ENCODE measurements at places on chromosomes 7 and 10. TPM values are rescaled to one million over a fixed set of nuclear protein-coding genes. Genes with fewer than 3 reads are reported as not detected.
A peak's percentile ranks its signal among the peaks of the same experiment; 100 is the strongest.

GRCh38 chr10:77713521-77714280 is 76.1 kb upstream of the KCNMA1 start:
- no peak overlapping the region for H3K4me3 ChIP-seq
- no peaks in the 10 kb centered on the region for H3K36me3 ChIP-seq
- peaks cover 53% of the 10 kb centered on the region for H3K27me3 ChIP-seq
- no peak overlapping the region for H3K27ac ChIP-seq

GRCh38 chr7:45073786-45074527 is 14.8 kb downstream of the NACAD start:
- H3K4me1 ChIP-seq = peaks cover 10% of the 10 kb centered on the region
- peak overlapping the region; percentile 64 for H3K27ac ChIP-seq
- DNase-seq = no peak

The AZGP1 gene
- not detected for total RNA-seq

- peaks cover 68% of the 10 kb centered on the region for H3K4me1 ChIP-seq
- H3K27ac ChIP-seq = peak overlapping the region; percentile 86
- H3K4me3 ChIP-seq = no peak overlapping the region
- H3K36me3 ChIP-seq = peaks cover 5% of the 10 kb centered on the region
- no peaks in the 10 kb centered on the region for H3K27me3 ChIP-seq
- no peak for DNase-seq
These were observed 19.6 kb downstream of the ABI1 start for GRCh38 chr10:26840938-26841732.

The SORCS1 gene
- total RNA-seq = not detected

- no peak overlapping the region for H3K27ac ChIP-seq
- H3K4me3 ChIP-seq = peak overlapping the region; percentile 48
These were observed 159.3 kb downstream of the LCOR start for GRCh38 chr10:96991313-96991841.

The PHKG1 gene
- 2.6 TPM for total RNA-seq

DNA sequence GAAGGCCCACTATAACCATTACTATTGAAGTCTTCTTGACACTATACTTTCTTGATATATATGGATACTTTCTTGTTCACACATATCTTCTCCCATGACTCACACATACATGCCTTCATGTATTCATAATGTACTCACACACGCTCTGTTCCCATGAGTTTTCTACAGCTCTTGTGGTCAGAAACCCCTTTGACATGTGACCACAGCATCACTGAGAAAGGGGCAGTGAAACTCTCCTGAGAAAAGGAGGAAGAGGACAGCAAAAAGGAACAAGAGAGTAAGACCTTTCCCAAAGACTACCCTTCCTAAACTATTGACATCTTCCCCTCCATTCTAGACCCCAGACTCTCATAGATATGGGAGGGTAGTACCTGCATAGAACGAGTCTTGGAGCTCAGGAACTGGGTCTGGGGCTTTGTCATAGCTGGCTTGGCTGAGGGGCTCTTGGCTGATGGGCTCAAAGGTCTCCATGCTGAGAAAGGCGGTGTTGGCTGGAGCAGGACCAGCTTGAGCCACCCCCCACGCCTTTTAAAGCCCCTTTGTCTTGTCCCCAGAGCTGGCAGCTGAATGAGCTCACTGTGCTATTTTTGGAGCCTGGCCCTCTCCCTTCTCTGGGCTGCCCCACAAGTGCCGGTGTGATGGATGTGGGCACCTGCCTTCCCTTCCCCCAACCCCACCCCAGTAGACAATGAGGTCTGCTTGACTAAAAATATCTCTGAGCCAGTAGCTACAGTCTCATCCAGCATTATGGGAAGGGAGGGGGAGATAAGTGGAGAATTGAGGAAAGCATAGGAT is 5.1 kb downstream of the SYNPO2L start:
- no peak overlapping the region for H3K27ac ChIP-seq
- peaks cover 14% of the 10 kb centered on the region for H3K4me1 ChIP-seq
- no peak overlapping the region for H3K4me3 ChIP-seq
- H3K36me3 ChIP-seq = no peaks in the 10 kb centered on the region

GRCh38 chr7:3240826-3241430 is 60.1 kb upstream of the SDK1 start:
- peaks cover 12% of the 10 kb centered on the region for H3K36me3 ChIP-seq
- no peaks in the 10 kb centered on the region for H3K27me3 ChIP-seq
- no peak overlapping the region for H3K4me3 ChIP-seq
- no peak overlapping the region for H3K27ac ChIP-seq
- peaks cover 6% of the 10 kb centered on the region for H3K4me1 ChIP-seq

- no peak for DNase-seq
- H3K27me3 ChIP-seq = no peaks in the 10 kb centered on the region
- H3K36me3 ChIP-seq = peaks cover 6% of the 10 kb centered on the region
These were observed 2.0 kb downstream of the PPP3CB start for GRCh38 chr10:73493781-73494180.

DNA sequence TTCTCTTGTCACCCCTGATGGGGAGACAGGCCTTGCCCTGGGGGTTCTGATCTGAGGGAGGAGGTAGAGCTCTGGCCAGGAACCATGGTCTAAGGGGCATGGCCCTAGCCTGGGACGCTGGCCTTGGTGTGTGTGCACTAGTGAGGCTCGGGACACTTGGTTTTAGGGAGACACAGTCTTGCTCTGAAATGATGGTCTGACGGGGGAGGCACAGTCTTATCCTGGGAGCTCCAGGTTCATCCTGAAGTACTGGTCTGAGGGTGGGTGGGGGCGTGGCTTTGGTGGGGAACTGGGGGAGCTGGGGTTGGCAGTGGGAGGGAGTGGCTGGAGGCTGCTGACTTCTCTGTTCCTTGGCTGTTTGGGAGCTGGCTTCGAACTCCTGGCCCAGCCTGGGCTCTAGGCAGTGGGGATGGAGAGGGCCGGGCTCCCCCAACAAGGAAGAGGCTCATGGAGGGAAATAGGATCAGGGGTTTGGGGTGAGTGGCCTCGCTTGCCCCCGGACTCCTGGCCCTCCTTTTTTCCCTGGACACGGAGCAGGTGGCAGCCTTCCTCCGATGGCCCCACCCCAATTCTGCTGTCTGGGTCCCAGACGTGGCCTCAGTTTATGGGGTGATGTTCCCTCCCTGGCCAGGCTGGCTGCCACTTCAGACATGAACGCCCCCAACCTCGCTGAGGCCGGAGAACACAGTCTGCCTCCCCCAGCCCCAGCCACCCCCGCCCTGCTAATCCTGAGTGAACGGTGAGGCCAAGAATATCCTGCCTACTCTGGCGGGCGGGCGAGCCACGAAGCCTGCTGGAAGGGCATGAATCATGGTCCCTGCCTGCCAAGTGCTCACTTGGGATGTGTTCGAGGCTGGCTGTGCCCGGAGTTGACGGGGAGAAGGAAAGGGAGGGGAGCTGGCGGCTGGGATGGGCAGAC is 43.5 kb downstream of the TMEM270 start:
- H3K4me1 ChIP-seq = no peaks in the 10 kb centered on the region
- H3K27me3 ChIP-seq = no peaks in the 10 kb centered on the region
- no peaks in the 10 kb centered on the region for H3K36me3 ChIP-seq
- no peak for DNase-seq

GRCh38 chr7:151511946-151512345 is 7.7 kb downstream of the RHEB start:
- H3K27ac ChIP-seq = no peak overlapping the region
- H3K27me3 ChIP-seq = no peaks in the 10 kb centered on the region
- peaks cover 87% of the 10 kb centered on the region for H3K4me1 ChIP-seq
- no peaks in the 10 kb centered on the region for H3K36me3 ChIP-seq
- DNase-seq = no peak
- no peak overlapping the region for H3K4me3 ChIP-seq

DNA sequence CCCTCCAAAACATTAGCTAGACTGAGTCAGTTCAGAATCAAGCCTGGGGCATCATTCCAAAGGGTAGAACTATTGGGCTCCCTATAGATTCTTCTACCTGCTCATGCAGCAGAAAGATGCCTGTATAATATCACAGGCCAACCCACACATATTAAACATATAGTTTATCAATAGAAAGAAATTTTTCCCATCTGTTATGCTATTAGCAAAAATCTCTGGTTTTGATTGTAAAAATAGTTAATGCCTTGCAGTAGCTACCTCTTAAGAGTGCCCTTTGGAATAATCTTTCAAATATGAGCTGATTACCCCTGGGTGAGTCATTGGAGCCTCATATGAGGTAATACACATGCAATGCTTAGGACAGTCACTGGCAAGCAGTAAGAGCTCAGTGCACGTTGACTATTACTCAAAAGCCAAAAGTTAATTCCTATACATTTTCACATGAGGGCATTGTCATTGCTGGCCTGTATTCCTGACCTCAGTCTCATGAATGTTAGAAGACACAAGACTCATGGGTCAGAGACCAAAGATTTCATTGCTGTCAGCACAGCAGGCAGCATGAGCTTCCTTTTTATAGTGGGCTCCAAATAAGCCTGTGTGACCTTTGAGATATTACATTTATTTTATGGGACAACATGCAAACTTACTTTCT is 180.0 kb downstream of the FGFR2 start:
- DNase-seq = no peak
- H3K4me1 ChIP-seq = no peaks in the 10 kb centered on the region
- H3K27me3 ChIP-seq = no peaks in the 10 kb centered on the region
- no peak overlapping the region for H3K4me3 ChIP-seq
- no peaks in the 10 kb centered on the region for H3K36me3 ChIP-seq

DNA sequence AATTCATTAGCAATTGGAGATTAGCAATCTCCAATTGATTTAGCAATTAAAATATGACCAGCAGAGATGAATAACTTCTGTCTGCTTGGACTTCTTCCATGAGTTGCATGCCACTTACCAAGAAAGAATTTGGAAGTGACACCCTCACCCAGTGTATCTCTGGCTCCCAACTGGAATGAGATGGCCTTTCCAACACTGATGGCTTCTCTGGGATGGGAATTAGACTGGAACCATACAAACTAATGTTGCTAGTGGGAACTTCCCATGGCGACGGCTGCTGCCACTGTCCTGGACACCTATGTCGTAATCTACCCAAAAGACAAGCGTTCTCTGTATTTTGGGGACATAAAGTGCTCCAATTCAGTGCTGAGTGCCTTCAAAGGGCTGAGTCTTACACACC is 192.3 kb downstream of the COBL start:
- H3K4me1 ChIP-seq = peaks cover 46% of the 10 kb centered on the region
- H3K27ac ChIP-seq = no peak overlapping the region
- no peak overlapping the region for H3K4me3 ChIP-seq
- no peak for DNase-seq
- H3K36me3 ChIP-seq = no peaks in the 10 kb centered on the region
- no peaks in the 10 kb centered on the region for H3K27me3 ChIP-seq

- peaks cover 23% of the 10 kb centered on the region for H3K4me1 ChIP-seq
- no peaks in the 10 kb centered on the region for H3K27me3 ChIP-seq
- no peaks in the 10 kb centered on the region for H3K36me3 ChIP-seq
- H3K4me3 ChIP-seq = no peak overlapping the region
- no peak for DNase-seq
- no peak overlapping the region for H3K27ac ChIP-seq
These were observed 38.7 kb downstream of the PHTF2 start for GRCh38 chr7:77837275-77837674.

The WDR86 gene
- total RNA-seq = 1.0 TPM

The RASSF4 gene
- total RNA-seq = 2.6 TPM

GRCh38 chr7:24978843-24979469 is 1.0 kb downstream of the OSBPL3 start:
- H3K27ac ChIP-seq = peak overlapping the region; percentile 97
- no peaks in the 10 kb centered on the region for H3K27me3 ChIP-seq
- DNase-seq = no peak
- H3K36me3 ChIP-seq = no peaks in the 10 kb centered on the region
- peaks cover 64% of the 10 kb centered on the region for H3K4me1 ChIP-seq
- H3K4me3 ChIP-seq = peak overlapping the region; percentile 96

DNA sequence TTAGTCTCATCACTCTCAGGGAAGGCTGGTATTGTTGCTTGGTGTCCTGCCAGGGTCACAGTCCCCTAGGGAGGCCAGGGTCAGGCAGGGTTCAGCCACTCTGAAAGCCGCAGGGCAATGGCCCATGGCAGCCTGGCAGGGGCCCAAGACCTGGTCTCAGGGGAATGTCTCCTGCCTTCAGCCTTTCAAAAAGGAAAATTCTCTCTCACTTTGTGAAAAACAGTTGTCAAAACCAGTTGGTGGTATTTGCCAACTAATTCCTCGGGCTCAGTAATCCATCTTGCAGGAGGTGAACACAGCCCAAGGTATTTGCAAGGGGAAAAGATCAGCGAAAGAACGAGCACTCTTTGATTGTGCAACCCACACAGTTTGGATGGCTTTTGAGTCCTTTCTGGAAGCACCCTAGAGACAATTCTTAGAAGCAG is 101.5 kb downstream of the JCAD start:
- H3K4me3 ChIP-seq = no peak overlapping the region
- no peak for DNase-seq
- peaks cover 12% of the 10 kb centered on the region for H3K27me3 ChIP-seq
- no peak overlapping the region for H3K27ac ChIP-seq
- H3K36me3 ChIP-seq = no peaks in the 10 kb centered on the region
- no peaks in the 10 kb centered on the region for H3K4me1 ChIP-seq

- H3K27me3 ChIP-seq = peaks cover 62% of the 10 kb centered on the region
- H3K36me3 ChIP-seq = no peaks in the 10 kb centered on the region
These were observed 4.3 kb downstream of the SHH start for GRCh38 chr7:155807789-155808548.

DNA sequence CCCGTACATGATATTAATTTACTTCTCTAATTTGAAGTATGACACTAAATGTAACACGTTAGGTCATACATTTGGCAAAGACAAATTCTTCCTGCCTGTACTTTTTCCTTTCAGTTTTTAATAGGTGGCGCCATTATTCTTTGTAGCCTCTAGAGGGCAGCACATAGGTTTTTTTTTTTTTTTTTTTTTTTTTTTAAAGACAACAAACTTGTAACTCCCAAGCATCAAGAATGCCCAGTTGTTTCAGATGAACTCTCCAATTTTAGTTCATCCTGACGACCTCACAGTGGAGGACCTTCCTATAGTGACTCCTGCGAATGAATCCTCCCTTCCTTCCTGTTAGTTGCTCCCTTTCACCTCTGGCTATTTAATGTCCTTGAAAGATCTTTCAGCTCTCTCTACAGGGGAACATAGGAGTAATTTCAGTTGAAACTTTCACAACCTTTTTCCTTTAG is 139.3 kb upstream of the HDAC9 start:
- H3K36me3 ChIP-seq = no peaks in the 10 kb centered on the region
- no peak overlapping the region for H3K4me3 ChIP-seq
- no peaks in the 10 kb centered on the region for H3K4me1 ChIP-seq
- DNase-seq = no peak
- H3K27ac ChIP-seq = no peak overlapping the region
- no peaks in the 10 kb centered on the region for H3K27me3 ChIP-seq

GRCh38 chr10:130282492-130283218 is 146.5 kb downstream of the GLRX3 start:
- H3K27me3 ChIP-seq = no peaks in the 10 kb centered on the region
- H3K4me1 ChIP-seq = no peaks in the 10 kb centered on the region
- no peak for DNase-seq
- H3K27ac ChIP-seq = no peak overlapping the region
